Hematopoietic multipotent progenitor cell (in vitro differentiated cells): ENCODE measurements at places on chromosomes 7 and 10. TPM values are rescaled to one million over a fixed set of nuclear protein-coding genes. Genes with fewer than 3 reads are reported as not detected.

DNA sequence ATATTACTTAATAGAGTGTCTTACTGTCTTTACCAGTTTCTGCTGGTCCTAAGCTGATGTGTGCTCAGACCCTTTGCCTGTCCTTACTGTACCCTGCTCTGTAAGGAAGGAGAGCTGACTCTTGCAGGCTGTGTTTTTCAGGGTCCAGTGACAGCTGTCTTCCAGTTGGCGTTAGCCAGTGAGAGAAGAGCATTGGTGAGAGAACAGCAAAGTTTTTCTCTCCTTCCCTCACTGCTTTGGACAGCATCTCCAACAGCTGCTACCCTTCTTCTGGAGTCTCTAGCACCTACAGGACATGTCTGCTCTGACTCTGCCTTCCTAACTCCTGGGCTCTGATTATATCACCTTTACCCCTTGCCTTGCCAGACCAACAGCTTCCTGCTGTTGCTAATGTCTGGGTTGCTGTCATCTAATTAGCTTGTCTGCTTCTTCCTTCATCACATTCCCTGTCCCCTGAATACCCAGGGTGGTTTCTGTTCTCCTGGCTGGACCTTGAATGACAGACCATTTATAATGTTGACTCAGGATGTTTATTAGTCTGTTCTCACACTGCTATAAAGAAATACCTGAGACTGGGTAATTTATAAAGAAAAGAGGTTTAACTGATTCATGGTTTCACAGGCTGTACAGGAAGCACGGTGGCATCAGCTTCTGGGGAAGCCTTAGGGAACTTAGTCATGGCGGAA is 23.5 kb upstream of the PANK1 start:
- DNase-seq: no peak

ASB4 gene
- not detected for total RNA-seq

WNT8B gene
- total RNA-seq: not detected

GRCh38 chr7:34756025-34756437 is 98.0 kb downstream of the NPSR1 start:
- no peak for DNase-seq

GHRHR gene
- not detected for total RNA-seq

DNA sequence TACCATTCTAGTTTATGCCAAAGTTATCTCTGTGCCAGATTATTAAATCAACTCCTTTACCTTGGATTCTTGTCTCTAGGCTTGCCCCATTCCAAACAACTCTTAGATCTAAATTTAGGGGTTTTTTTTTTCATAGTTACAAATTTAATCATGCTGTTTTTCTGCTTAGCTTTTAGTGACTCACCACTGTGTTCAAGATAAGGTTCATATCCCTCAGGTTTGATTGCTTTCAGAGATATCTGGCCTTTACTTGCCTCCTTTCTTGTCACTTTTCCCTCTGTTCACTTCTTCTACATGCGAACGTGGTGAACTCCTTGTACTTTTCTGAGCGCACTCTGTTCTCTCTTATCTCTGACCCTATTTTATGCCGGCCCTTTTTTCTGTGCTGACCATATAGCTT is 78.2 kb downstream of the VPS50 start:
- DNase-seq: no peak

GRCh38 chr7:87445897-87446296 is 29.6 kb downstream of the ABCB4 start:
- no peak for DNase-seq

ASL gene
- 40.4 TPM for total RNA-seq

PPP1R3C gene
- total RNA-seq: not detected

- no peak for DNase-seq
Observed at GRCh38 chr7:152035817-152036216, 10.3 kb downstream of the GALNT11 start.
